Stimulated activated CD8-positive, alpha-beta memory T cell treated with anti-CD3 and anti-CD28 coated beads, Interleukin-4, amount 100 ng/mL, for 4 hours (primary cell): ENCODE measurements at places on chromosomes 3 and 15.

DNA sequence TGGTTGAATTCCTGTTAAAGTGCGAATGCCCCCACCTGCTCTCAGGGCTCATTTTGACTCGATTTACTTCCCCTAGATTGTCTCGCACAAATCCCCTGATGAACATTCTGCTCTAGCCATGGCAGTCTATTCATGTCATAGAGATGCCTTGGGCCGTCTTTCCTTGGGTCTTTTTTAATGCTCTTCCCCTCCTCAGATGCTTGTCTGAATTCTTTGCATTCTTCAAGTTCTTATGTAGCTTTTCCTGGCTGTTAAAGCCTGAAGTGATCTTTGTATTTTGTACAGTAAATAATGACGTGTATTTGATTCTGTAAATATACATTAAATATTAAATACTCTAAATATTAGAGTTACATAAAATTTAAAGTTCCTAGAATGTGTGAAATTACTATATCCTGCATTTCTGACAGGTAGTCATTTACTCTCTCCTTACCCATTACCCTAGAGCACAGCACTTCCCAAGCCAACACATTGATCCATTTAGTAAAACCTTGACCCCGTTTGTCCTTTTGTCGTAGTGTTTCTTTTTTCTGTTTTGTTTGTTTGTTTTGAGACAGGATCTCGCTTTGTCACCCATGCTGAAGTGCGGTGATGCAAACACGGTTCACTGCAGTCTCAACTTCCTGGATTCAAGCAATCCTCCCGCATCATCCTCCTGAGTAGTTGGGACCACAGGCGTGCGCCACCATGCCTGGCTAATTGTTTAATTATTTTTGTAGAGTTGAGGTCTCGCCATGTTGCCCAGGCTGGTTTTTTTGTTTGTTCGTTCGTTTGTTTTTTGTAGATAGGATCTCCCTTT is 47.9 kb downstream of the YEATS2 start:
- DNase-seq = no peak

DNA sequence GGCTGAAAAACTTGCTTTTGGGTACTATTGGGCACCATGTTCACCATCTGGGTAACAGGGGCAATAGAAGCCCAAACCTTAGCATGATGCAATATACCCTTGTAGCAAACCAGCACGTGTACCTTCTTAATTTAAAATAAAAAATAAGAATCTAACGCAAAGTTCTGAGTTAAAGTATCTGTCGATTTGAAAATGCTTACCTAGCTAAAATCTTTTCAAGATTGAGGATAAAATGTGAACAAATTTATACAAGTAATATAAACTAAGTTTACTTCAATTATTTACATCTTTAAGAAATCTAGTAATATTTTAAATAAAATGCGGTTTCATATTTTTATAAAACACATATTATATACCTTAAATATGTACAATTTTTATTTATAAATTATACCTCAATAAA is 38.1 kb upstream of the IGF2BP2 start:
- no peak for DNase-seq

GRCh38 chr3:33004961-33005360 is 53.5 kb downstream of the CCR4 start:
- DNase-seq = no peak

- DNase-seq = no peak
These were observed 76.6 kb downstream of the TBC1D2B start for GRCh38 chr15:78000927-78001249.

DNA sequence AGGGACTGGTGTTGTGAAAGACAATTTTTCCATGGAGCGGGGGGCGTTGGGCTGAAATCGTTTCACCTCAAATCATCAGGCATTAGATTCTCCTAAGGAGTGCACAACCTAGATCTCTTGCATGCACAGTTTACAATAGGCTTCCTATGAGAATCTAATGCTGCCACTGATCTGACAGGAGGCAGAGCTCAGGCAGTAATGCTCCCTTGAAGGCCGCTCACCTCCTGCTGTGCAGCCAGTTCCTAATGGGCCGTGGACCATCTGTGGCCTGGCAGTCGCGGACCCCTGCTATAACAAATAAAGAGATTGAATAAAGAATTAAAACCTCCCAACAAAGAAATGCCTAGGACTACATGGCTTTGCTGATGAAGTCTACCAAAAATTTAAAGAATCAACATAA is 25.3 kb upstream of the ANKRD28 start:
- no peak for DNase-seq
